ENCODE measurements at places on chromosomes 1 and 21. TPM values are rescaled to one million over a fixed set of nuclear protein-coding genes. Genes with fewer than 3 reads are reported as not detected.
A peak's percentile ranks its signal among the peaks of the same experiment; 100 is the strongest.

The FOXO6 gene
- total RNA-seq: 0.49 TPM

DNA sequence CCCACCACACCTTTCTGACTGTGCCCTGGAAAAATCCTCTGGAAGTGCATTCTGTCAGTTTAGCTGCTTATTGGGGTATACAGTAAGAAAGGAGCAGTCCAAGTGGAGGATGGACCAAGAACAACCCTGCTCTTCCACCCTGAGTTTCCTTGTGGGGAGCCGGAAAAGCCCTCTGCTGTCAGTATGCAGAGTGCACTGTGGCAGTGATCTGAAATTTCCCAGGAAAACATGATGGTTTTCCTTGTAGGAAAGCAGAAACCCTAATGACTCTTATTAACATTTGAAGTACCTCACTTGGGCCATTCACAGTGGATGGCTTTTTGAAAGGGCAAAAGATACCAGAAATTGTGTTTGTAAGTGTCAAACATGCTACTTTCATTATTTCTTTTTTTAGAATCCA lies 20.5 kb downstream of the ELAVL4 start:
- DNase-seq: no peak

GRCh38 chr21:15001857-15002606 lies 62.8 kb downstream of the NRIP1 start:
- DNase-seq: no peak

The ADAMTSL4 gene
- total RNA-seq: 0.11 TPM

DNA sequence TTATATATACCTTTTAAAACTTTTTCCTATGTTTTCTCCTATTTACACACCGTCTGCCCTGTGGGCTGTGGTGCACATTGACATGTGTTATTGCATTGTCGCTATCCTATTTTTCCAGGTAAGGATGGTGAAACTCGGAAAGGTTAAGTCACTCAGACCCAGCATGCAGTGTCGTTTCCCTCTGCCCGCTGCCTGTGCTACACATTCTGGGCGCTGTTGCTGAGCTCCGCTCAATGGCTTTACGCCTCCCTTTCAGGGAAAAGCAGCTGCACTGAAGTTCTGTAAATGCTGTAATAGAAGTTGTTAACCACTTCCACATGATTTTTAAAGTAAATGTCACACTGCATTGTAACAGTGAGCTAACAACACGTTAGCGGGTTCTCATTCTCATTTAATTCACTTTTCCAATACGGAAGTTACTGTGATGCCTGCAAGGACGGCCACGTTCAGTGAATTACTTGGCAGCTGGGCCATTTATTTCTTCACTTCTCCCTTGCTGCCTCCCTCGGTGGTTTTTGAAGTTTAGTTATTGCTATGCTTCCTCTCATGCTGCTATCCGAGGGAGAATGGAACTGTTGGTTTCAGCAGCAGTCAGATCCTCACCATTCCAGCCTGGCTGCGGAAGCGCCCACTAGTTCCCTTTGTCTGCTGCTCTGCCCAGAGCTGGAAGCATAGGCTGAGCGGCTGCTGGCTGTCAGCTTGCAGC lies 288.7 kb downstream of the SPATA17 start:
- DNase-seq: no peak

DNA sequence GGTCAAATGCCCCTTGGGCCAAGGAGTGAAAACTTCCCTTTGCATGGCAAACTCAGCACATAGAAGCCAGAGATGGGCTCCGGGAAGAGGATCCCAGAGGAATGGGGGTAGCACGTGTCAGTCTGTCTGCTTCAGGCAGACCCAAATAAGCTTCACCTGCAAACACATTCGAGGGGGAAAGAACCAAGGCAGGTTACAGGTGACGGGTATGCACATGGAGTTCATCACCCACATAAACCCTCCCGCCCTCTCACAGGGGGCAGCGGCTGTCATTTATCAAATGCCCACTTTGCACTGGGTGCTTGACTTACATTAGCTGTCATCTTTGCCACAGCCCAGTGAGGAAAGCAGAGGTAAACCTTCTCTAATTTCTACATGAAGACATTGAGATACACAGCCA lies 73.0 kb upstream of the TLR5 start:
- no peak for DNase-seq

GRCh38 chr1:56097713-56098112 lies 481.6 kb downstream of the PLPP3 start:
- DNase-seq: no peak

- DNase-seq: no peak
Measured at GRCh38 chr1:3022511-3022973, 1.3 kb downstream of the ACTRT2 start.

GRCh38 chr1:64315402-64315801 lies 112.0 kb downstream of the UBE2U start:
- DNase-seq: no peak

GRCh38 chr1:239250353-239251035 lies 135.9 kb upstream of the CHRM3 start:
- no peak for DNase-seq

DNA sequence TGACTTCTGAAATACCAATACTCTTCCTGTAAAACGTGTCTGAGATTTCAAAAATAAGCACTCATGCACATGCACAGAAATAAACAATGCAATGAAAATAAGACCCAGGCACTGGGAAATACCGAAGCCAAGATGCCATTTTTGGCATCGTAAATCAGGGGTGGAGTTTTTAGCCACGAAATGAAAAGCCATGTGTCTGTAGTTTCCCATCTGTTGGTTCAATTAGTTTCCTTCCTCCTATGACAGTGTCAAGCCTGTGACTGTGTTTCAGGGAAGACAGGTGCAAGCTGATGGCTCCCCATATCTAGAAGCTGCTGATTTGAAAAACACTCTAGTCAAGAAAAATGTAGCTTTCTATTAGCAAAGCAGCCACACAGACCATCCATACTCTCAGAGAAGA lies 480.4 kb upstream of the CAMK1G start:
- no peak for DNase-seq

The S100A8 gene
- total RNA-seq: not detected

The FLG gene
- not detected for total RNA-seq

- DNase-seq: peak; percentile 64
Measured at GRCh38 chr1:153535242-153536011, at the start of gene S100A6. TSS of gene S100A6 (minus strand) at chr1:153535991. CDS start at chr1:153535339, 652 bp downstream.

Measured in activated CD8-positive, alpha-beta T cell treated with anti-CD3 and anti-CD28 coated beads for 36 hours (primary cell).